ENCODE measurements at places on chromosomes 16 and 17.
A peak's percentile ranks its signal among the peaks of the same experiment; 100 is the strongest.

DNA sequence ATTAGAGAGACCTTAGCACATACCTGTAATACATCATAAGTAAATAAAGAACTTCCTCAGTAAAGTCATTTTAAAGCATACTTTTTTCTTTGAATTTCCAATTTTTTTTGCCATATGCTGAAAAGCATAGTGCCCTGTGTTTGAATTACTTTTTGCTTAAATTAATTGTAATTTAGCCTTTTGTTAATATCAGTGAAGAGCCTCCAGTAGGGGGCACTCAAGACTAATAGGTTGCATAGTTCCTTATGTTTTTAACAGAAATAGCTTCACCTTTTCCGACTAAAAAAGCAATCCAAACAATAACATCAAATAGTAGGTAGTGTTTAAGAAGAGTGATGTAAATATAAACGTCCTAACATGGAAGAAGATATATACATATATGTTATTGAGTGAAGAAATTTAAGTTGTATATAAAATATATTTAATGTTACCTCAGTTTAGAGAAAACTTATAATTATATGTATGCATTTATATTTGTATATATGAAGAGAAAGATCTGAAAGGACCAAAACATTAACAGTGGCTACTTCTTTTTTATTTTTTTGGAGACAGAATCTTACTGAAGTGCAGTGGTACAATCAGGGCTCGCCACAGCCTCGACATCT lies 18.6 kb downstream of the RAD51C start:
- peak; percentile 44 for DNase-seq

DNA sequence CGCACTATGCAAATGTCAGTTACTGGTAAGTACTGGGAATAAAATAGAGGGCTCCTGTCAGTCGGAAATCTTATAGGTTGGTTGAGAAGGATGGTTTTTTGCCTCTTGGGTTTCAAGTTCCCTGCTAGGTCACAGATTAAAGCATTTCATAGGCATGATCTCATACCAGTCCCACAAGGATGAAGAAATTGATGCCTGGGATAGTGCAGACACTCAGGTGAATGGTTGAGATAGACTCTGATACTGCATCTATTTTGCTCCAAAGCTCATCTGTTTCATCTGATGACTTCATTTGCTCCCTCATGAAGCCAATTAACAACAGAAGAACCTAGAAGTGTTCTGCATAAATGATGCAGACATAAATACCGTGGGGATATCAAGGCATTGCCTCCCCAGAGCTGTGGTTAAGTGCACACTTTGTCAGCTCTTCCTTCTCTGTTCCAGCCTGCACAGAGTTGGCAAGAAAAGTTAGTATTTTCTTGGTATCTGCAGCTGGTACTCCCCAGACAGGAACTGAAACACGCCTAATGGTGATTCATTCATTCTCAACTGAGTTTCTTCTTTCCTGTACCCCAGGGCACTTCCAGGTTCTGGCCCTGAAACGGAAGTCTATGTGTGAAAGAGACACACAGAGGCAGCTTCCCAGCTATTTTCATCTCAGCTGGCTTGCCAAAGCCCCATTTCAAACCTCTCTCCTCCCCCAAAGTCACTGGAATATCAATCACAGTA lies 418.3 kb upstream of the SALL1 start:
- DNase-seq = no peak

GRCh38 chr17:48241131-48241591 lies 133.6 kb downstream of the SNX11 start:
- DNase-seq = no peak

DNA sequence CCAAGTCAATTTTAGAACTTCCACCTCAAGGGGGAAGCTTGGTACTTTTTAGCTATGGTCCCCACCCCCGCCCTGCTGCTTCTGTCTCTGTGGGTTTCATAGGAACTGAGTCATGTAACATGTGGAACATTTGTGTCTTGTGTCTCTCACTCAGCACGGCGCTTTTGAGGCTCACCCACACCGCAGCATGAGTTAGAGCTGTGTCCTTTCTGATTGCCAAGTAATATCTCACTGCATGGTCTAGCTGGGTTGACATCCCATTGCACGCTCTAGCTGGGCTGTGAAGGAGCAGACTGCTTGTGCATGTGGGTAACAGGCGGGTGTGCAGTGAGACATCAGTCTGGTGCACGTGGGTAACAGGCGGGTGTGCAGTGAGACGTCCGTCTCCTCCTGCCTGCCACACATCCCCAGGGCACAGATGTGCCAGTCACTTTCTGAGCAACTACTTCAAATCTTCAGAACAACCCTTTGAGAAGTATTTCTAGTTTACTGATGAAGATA lies 26.4 kb upstream of the SLC7A5 start:
- no peak for DNase-seq

- no peak for DNase-seq
Observed at GRCh38 chr16:72369274-72369673, 197.3 kb upstream of the PMFBP1 start.

DNA sequence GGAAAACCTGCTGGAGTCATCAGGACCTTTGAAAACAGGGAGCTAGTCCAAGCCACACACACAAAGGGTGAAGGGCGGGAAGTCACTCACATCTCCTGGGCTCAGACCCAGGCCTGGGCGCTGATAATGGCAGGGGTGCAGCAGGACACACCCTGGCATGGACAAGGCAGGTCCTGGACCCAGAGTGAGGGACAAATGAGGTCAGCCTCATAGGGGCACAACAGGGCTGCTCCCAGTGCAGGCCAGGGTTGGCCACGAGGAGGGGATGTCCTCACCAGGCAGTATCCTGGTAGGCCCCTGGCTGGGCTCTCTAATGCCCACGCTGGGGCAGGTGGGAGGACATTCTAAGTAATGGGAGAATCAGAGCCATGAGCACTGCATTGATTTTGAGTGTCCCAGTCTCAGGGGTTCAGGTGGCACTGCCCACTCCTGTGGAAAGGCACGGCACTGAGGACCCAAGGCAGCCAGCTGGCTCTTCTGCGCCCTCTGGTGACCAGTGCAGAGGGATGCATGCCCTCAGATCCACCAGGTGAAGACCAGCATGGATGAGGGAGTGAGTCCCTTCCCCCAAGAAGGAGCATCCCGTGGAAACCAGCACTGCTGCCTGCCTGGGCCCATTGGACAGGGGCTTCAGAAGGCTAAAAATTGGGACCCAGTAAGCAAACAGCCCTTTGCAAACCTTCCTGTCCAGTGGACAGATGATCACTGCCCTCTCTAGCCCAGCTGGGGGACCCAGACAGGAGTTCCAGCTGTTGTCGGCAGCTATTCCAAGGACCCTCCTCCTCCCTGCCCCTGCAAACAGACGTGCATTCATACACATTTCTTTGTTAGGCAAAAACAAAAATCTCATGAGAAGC lies 23.4 kb upstream of the SREBF1 start:
- DNase-seq = peak; percentile 72

DNA sequence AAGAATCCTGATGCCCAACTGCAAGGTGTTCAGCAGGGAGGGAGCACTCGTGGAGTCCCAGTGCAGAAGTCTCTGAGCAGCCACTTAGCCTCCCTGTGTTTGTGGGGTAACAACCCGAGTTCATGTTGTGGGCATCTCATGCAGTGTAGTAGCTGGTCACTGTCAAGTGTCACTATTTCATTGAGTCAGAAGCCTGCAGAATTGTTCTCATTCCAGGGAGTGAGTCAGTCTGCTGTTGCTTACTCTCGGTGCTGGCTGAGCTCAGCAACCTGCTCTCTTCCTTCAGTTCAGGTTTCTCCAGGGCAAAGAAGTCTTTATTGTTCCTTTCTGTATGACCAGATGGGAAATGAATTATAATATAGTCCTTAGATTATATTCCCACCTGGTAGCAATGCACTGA lies 24.1 kb downstream of the HMOX2 start:
- peak; percentile 35 for DNase-seq

DNA sequence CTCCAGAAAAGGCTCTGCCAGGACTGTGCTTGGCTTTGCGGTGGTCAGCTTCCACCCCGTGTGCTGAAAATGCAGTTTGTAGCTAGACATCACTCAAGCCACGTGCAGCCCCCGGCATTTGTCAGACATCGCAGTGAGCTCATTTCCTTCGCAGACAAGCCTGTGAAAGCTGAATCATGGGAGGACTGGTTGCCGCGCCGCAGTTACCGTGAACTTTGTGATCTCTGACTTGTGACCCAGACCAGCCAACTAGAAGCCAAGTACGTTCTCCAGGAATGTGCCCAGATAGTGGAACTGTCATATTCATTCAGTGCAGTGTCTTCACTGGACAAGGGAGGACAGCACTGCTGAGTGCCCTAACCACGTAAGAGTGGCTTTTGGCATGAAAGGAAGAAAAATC lies 58.1 kb downstream of the NDE1 start:
- no peak for DNase-seq

- no peak for DNase-seq
Observed at GRCh38 chr17:69250641-69251040, 22.0 kb upstream of the ABCA10 start.

DNA sequence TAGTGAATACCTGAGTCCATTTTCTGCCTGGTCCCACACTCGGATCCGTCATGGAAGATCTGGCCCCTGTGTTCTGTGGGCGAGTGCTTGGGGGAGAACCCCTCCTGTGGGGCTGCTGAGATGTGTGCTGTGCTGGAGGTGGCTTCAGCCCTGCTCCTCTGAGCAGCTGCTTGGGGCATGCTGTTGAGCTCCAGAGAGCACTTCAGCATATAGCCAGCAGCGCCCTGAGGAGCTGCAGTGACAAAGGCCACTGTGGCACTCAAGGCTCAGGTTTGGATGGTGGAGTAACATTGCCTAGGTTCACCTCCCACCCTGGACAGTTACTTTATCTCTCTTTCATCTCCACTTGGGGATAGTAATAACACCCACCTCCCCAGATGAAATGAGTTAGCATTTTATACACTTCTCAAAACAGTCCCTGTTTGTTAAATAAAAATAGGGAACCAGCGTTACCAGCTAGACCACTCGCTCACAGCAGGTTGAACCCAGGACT lies 75.3 kb downstream of the KSR1 start:
- no peak for DNase-seq

DNA sequence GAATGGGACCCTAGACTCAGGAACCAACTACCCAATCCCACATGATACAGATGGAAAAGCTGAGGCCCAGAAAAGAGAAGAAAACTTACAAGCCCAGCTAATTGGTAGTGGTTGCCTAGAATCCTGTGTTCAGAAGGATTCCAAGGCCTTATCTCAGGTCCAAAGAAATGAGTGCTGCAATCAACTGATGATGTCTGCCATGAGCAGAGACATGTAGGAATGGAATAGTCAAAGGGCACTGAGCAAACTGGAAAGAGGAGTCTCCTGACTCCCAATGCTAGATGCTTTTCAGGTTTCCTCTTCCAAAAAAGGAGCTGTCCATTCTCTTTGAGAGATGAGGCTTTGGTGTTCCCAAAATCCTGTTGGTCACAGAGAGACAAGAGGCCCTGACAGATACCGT lies 210.6 kb downstream of the ZNF423 start:
- no peak for DNase-seq

DNA sequence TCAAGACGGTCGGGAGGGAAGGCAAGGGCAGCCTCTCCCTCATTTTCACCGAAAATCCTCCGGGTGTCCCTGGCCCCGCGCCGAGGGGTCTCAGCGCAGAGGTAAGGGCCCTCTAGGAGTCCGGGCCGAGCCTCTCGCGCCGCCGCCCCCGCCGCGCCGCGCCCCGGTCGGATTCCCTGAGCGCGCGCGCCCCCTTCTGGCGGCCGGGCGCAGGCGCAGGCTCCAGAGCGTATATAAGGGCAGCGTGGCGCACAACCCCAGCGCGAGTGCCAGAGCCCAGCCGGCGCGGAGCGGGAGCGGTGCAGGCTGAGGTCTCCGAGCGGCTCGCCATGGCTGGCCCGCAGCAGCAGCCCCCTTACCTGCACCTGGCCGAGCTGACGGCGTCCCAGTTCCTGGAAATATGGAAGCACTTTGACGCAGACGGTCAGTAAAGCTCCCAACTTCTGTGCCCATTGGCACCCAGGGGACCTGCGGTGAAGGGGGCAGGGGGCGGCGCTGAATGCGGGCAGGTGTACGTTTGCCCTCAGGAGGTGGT lies at the start of gene CALB2:
Gene CALB2 (plus strand): TSS at position 260 of the 535 bp plus-strand sequence. CDS start 70 bp downstream, at position 330.
- DNase-seq = peak; percentile 40

DNA sequence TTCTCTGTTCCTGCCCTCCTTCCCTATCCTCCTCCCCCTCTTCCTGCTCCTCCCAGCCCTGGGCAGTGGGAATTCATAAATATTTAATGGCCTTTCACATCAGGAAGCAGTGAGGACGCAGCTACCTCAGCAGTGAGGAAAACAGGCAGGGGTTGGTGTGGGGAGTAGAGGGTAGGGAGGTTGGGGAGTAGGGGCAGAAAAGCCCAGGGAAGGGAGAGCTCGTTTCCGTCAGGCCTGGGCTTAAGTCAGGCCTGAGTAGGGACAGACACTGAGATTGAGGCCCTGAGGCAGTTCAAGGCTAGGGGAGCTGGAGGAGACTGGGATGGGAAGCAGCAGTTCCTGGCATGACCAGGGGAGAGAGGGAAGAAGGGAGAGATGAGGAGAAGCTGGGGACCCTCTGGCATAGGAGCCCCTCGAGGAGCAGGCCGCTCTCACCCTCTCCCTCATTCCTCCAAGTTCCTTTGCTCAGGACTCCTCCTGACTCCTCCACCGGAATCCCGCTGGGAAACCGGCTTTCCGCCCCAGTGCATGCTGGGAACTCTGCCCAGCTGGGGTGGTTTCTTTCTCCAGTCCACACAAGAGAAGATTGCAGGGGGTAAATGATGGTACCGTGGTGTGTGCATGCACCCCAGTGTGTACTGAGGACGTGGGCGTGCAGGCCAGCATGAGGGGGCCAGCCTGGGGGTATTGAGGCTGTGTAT lies 6.2 kb downstream of the SAMD14 start:
- DNase-seq = no peak

GRCh38 chr16:3460121-3460520 lies 16.6 kb downstream of the NAA60 start:
- DNase-seq = no peak
